ENCODE measurements at places on chromosomes 16 and 17.

DNA sequence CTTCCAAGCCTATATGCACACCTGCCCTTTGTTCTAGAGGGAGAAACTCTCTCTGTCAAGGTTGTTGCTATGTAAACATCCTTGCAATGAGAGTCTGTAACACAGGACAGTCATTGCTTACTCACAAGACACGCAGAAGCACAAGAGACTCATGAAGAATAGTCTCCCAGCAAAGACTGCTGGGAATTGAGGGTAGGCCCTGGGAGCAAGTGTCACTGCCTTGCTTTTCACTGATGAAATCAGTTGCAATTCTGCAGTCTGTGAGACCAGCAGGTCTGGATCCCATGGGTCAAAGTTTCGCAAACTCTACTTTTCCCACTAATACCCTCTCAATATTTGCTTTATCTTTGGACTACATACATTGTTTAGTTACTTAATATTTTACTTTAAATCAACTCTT lies 177.4 kb downstream of the FTO start:
- DNase-seq: no peak

- DNase-seq: no peak
These were observed 5.7 kb upstream of the MPRIP start for GRCh38 chr17:17036524-17036998.

- peak; percentile 44 for DNase-seq
These were observed 40.6 kb downstream of the MIS12 start for GRCh38 chr17:5526821-5527598.

DNA sequence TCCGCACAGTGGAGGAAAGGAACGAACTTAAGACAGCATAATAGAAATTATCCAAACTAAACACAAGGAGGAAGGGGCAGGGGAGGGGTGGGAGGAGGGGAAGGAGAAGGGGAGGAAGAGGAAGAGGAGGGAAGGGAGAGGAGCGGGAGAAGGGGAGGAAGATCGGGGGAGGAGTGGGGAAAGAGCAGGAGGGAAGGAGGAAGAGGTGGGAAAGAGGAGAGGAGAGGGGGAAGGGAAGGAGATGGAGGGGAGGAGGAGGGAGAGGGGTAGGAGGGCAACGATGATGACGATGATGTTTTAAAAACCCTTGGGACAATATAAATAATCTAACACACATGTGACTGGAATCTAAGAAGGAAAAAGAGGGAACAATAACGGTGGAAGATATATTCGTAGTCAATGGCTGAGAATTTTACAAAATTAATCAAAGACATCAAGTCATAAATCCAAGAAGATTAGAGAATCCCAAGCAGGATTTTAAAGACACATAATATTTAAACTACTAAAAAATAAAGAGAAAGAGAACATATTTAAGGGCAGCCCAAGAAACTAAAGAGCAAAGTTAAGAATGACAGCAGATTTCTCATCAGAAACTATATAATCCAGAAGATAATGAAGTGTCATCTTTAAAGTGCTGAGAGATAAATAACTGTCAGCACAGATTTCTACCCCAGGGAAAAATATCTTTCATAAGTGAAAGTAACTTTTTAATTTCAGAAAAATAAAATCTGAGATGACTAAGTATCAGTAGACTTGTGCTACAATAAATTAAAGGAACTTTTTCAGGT lies 30.2 kb downstream of the C16orf95 start:
- DNase-seq: no peak

DNA sequence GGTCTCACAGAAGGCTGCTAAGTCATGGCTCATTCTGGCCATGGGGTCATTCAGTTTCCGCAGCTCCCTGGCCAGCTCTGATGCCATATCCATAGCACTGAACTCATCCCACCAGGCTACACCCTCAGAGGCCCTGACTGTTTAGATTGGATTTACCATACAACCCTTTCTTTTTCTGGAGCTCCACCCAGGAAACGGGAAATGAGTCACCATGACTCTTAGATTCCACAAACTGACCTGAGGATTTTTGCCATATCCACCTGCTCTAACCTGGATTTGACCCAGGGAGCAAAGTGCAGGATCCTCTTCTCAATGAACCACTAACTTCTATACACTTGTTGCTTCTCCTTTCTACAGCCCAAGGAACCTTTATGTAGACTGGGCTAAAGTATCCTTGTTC lies 20.3 kb upstream of the CALB2 start:
- DNase-seq: no peak

DNA sequence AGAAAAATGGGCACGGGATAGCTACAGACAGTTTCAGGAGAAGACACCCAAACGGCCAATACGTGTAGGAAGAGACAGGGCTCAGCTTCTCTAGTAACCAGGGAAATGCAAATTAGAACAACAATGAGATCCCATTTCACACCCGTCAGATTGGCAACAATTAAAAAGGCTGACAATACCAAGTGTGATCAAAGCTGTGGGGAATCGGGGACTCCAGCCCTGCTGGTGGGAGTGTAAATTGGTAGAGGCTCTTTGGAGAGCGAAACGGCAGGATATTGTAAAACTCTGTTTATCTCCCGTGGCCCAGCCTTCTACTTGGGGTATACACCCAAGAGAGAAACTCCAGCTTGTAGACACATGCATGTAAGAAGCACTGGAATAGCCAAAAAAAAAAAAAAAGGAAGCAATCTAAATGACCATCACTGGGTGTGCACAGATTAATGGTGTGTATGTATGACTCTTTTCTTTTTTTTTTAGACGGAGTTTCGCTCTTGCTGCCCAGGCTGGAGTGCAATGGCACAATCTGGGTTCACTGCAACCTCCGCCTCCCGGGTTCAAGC lies 27.5 kb downstream of the MYBBP1A start:
- DNase-seq: no peak

DNA sequence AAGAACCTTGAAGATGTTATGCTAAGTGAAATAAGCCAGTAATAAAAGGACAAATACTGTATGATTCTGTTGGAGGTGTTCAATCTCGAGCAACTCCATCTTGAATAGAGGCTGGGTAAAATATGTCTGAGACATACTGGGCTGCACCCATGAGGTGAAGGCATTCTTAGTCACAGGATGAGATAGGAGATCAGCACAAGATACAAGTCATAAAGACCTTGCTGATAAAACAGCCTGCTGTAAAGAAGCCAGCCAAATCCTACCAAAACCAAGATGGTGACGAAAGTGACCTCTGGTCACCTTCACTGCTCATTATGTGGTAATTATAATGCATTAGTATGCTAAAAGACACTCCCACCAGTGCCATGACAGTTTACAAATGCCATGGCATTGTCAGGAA lies 98.1 kb downstream of the RGS9 start:
- DNase-seq: no peak

DNA sequence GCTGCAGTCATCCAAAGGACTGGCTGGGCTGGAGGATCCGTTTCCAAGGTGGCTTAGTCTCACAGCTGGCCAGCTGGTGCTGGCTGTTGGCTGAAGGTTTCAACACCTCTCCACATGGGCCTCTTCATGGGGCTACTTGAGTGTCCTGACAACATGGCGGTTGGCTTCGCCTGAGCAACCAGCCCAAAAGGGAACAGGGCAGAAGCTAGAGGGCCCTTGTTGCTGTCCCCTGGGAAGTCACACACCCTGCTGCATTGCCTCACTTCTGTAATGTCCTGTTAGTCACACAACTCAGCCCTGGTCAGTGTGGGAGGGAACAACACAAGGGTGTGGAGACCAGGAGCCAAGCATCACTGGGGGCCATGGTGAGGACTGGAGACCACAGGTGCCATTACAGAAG lies 36.6 kb downstream of the C16orf78 start:
- no peak for DNase-seq

GRCh38 chr16:81723098-81723723 lies 55.9 kb upstream of the PLCG2 start:
- no peak for DNase-seq

GRCh38 chr17:44565866-44566443 lies 8.7 kb downstream of the FZD2 start:
- DNase-seq: no peak

- DNase-seq: no peak
These were observed 2.0 kb upstream of the TNFRSF13B start for GRCh38 chr17:16973760-16974540.

- DNase-seq: no peak
These were observed 43.2 kb downstream of the RAI1 start for GRCh38 chr17:17724307-17725010.

DNA sequence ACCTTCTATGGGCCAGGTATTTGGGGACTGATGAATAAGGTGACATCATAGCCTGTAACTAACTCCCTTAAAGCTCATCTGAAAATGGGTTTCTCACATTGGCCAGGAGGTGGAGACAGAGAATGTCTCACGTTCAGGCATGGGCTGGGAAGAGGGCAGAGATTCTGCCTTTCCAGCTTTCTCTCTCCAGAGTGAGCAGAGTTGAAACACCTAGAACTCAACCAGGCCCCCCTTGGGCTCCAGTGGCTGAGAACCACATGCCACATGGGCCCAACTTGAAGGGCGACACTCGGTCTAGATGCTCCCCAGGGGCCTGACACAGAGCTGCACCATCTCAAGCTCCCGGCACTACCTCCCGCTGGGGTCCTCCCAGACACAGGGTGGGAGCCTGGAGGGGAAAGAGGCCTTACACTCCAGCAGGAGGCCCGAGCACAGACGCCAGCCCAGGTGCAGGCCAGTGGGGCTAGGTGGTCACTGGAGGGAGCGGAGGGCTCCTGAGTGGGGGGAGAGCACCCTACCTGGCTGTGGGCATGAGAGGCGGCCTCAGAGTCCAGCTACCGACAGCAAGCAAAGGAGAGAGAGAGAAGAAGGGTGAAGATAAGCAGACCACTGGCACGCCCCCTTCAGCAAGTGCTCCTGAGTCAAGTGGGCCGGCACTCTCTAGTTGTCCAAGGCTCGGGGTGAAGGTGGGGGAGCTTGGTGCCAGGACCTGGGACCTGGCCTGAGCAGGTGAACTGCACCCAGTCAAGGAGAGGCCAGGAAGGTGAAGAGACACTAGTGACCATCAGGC lies 55.9 kb downstream of the MYO18A start:
- peak; percentile 26 for DNase-seq

DNA sequence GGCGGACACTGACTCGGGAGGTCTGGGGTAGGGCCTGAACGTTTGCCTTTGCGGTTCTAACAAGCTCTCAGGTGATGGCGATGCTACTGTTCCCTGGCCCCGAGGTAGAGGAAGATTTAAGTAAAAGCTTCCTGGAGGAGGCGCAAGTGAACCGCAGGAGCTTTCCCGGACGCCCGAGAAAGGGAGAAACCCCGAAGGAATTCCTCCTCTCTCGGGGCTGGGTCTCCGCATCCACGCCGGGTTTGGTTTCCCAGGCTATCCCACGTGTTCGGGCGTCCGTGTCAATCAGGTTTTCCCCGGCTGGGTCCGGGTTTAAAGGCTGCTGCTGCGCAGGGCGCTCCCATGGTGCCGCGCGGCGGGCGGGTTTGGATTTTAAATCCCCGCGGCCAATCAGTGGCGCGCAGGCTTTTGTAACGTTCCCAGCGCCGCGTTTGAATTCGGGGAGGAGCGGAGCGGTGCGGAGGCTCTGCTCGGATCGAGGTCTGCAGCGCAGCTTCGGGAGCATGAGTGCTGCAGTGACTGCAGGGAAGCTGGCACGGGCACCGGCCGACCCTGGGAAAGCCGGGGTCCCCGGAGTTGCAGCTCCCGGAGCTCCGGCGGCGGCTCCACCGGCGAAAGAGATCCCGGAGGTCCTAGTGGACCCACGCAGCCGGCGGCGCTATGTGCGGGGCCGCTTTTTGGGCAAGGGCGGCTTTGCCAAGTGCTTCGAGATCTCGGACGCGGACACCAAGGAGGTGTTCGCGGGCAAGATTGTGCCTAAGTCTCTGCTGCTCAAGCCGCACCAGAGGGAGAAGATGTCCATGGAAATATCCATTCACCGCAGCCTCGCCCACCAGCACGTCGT lies at the start of gene PLK1:
TSS of gene PLK1 (plus strand) at position 460 of the 844 bp plus-strand sequence. CDS start at position 504, 44 bp downstream.
- peak; percentile 73 for DNase-seq

DNA sequence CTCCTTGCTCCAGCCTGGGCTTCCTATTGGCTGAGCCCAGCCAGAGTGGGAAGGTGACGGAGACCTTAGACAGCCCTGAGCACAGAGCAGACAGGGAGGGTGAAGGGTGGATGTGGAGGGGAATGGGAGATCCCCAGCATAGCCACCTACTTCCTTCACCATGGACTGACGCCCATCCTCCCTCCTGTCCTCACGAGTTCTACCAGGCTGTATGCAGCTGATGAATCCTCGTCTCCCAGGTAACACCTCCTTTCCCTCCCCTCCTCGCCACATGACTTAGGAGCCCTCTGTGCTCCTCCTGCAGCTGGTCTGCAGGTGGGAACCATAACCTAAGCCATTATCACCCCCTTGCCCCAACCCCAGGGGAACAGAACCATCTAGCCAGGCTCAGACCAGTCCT lies 9.0 kb upstream of the CRHR1 start:
- no peak for DNase-seq

DNA sequence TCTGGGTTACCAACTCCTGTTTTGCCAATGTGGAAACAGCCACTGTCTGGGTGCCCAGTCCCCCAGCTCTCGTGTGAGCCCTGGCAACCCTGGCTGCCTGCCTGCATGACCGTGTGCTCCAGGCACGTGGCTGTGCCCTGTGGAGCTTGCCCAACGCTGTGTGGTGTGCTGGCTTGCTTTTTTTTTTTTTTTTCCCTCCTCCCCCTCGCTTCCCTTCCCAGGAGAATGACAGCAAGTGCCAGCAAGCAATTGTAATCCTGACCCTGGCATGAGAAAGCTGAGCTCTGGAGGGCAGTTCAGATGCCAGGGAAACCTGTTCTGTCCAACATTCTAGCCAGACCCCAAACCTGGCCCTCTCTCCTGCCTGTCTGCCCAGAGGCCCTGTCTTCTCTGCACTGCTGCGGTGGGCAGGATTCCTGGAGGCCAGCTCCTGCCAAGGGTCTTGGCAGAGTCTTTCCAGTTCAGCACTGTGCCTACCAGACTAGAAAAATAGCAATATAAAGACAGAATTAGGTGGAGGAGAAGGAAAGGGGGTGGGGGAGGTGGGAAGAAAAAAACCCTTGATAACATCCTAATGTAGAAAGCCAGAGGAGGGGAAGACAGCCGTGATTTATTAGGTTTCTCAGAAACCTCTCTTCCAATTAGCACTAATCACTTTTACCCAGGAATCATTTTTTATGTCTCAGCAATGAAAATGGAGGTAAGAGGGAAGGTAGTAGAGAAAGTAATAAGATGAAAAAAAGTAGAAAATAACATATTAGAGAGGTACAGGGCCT lies 9.0 kb downstream of the HLF start:
- no peak for DNase-seq

GRCh38 chr16:22380529-22380928 lies 6.1 kb upstream of the CDR2 start:
- no peak for DNase-seq

DNA sequence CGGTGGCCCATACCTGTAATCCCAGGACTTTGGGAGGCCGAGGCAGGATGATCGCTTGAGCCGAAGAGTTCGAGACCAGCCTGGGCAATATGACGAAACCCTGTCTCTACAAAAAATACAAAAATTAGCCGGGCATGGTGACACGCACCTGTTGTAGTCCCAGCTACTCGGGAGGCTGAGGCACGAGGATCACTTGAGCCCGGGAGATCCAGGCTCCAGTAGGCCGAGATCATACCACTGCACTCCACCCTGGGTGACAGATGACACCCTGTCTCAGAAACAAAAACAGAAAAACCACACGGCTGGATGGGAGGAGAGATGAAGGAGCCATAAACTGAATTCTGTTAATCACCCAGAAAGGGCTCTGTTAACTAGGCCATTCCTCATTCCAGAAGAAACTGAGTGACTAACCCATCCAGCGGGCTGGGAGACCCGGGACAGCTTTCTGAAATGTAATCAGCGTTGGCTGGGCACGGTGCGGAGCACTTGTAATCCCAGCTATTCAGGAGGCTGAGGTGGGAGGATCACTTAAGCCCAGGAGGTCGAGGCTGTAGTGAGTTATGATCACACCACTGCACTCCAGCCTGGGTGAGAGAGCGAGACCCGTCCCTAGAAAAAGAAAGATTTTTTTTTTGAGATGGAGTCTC lies 641 bp upstream of the NT5C3B start:
- DNase-seq: no peak
